ENCODE measurements at places on chromosomes 11 and 22.

GRCh38 chr11:109978895-109979294 is 114.3 kb upstream of the ZC3H12C start:
- peak; percentile 10 for DNase-seq

DNA sequence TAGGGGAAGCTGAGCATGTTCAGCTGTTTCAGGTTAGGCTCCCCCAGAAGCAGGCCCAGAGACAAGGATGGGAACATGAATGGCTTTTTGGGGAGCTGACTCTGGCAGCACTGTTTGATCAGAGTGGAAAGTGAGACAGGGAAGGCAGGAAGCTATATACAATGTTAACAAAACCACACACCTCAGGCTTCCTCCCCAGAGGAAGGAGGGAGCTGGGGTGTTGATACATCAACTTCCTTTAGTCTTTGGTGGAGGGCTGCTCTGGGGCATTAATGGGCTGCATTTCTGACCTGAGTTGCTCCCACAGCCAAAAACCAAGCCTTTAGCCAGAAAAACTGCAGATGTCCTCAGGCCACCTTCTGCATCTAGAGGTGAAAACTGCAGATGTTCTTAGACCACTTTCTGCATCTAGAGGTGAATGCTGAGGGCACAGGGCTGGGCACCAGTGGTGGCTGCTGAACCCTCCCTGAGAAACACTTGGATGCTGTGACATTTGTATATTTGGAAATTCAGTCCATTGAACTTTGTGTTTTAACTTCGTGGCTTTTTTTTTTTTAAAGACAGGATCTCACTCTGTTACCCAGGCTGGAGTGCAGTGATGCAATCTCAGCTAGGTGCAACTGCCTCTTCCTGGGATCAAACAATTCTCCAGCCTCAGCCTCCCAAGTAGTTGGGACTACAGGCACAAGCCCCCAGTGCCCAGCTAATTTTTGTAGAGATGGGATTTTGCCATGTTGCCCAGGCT is 49.9 kb downstream of the KIAA1671 start:
- no peak for DNase-seq

DNA sequence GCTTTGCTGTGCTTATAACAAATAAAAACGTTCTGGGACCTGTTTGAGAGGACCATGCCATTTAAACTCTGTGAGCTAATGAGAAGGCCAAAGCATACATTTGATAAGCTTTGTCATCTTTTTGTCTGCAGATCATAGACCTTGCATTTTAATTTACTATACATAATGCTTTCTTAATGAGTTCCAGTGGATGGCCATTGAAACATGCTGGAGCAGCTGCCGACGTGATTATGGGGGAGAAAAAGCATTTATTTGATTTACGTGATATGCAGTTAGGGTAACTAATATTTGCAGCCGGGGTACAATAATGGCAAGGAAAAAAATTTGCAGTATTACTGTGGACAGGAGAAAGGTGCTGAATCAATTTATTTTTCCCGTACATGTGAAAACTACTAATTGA is 240.2 kb downstream of the FAT3 start:
- no peak for DNase-seq

DNA sequence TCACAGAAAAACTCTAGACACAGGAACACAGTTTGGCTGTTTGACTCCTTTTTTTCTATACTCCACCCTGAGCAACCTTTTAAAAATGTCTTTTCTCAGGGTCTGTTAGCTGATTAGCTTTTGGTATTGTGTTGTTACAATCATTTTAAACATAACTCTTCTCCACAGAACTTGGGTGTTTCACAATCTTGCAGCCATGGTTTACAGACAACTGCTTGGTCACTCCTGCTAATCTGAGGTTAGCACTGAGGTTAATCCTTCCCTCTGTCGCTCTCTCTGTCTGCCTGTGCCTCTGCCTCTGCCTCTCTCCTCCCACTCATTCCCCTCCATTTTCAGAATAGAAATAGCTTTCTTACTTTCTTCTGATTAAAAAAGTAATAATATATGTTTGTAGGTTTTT is 62.4 kb upstream of the ZBED5 start:
- peak; percentile 17 for DNase-seq

GRCh38 chr22:46373921-46374662 is 38.6 kb downstream of the TRMU start:
- peak; percentile 84 for DNase-seq

- no peak for DNase-seq
Observed at GRCh38 chr11:8328231-8328794, 64.6 kb upstream of the LMO1 start.

DNA sequence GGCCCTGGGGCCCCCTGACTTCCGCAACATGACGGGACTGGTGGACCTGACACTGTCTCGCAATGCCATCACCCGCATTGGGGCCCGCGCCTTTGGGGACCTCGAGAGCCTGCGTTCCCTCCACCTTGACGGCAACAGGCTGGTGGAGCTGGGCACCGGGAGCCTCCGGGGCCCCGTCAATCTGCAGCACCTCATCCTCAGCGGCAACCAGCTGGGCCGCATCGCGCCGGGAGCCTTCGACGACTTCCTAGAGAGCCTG is 992 bp downstream of the LRFN4 start:
- no peak for DNase-seq

GRCh38 chr11:46697723-46698122 is 2.7 kb downstream of the ARHGAP1 start:
- no peak for DNase-seq

DNA sequence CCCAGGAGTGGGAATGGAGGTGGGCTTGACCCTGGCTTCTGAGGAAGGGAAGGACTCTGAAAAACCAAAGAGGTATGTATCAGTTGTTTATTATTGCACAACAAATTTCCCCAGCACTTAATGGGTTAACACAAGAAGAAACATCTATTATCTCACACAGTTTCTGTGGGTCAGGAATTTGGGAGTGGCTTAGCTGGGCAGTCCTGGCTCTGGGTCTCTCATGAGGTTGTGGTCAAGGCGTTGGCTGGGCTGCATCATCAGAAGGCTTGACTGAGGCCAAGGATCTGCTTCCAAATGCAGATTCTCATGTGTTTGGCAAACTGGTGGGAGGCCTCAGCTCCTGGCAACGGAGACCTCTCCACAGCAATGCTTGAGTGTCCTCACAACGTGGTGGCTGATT is 17.5 kb upstream of the SMIM38 start:
- peak; percentile 68 for DNase-seq

GRCh38 chr11:75577207-75577606 is 15.2 kb downstream of the SERPINH1 start:
- no peak for DNase-seq

DNA sequence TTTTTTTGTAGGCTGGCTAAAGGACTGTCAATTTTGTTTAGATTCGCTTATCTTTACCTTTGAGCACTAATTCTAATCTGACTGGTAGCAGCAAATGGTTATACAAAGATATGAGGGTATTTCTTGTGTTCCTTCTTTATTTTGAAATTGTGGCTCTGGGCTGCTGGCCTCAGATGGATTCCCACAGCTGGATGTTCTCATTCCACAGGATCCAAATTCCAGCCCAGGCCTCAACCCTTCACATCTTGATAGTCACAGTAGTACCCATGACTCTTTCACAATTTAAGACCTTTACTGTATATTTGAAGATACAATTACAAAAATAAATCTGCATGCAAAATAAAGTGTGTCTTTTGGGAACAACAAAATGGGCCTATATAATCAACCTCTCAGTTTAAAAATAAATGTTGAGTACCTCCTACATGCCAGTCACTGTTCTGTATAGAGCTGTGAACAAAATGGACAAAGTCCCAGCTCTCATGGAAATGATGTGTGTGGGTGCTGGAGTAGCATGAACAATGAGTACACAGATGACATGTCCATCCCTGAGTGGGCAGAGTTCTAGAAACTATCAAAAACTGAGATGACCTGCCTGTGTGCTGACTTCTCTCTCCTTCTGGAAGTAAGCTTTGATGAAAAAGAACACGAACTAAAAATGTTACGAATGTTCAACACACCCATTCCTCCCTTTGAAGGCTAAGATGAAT is 51.7 kb upstream of the FBXO3 start:
- no peak for DNase-seq

DNA sequence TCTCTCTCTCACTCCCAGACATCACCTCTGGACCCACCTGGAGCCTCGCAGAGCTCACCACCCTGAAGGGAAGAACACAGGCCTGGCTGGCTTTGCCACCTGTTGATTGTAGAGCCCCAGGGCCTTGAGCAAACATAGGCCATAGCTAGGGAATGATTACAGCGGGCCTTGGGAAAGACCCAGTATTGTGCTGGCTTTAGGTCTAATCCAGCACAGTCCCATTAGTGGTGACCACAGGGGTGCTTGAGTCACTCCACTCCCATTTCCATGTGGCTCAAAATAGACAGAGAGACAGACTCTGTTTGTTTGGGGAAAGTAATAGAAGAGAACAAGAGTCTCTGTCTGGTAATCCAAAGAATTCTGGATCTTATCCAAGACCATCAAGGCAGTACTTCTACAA is 42.7 kb upstream of the FAM181B start:
- DNase-seq: peak; percentile 22

DNA sequence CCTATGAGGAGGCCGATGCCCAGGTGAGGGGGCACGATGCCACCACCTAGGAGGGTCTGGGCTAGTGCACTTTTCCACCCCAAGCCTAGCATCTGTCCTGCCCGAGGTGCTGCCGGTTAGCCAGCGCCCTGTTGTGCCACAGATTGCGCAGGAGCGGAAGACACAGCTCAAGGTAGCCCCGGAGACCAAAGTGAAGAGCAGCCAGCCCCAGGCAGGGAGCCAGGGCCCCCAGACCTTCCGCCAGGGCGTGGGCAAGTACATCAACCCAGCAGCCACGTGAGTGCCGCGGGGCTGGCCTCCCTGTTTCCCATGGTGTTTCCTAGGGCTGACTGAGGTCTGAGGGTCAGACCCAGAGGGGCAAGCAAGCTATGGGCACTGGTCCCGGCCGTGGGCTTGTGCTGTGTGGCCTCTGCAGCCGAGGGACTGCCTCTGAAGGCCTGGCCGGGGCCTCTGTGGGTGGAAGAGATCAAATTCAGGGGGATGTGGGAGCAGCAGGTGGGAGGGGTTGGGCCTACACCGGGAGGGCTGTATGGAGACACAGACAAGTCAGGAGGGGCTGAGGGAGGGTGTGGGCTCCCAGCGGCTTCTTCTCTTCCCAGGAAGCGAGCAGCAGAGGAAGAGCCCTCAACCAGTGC is 29.1 kb downstream of the PPIL2 start:
- DNase-seq: no peak

DNA sequence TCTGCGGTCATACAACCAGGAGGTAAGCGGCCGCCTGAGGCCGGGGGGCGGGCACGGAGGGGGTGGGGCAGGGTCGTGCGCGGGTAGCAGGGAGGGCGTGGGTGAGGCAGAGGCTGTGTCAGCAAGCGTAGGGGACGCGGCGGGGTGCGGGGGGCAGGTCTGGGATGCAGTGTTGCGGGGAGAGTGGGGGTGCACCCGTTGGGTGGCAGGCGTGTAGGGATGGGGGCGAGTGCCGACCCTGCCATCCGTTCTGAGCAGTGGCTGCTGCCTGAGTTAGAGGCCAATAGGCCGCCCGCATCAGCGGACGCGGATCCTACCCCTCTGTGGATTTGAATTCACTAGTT is 1.4 kb downstream of the RIC8A start:
- peak; percentile 29 for DNase-seq

- no peak for DNase-seq
Observed at GRCh38 chr11:33731723-33732531, 4.3 kb downstream of the CD59 start.

GRCh38 chr11:47593934-47594855 is at the start of gene C1QTNF4:
Gene C1QTNF4, minus strand, starts transcription at chr11:47594411. Its CDS starts 3,601 bp downstream, at chr11:47590810.
- DNase-seq: peak; percentile 25

- no peak for DNase-seq
Observed at GRCh38 chr22:35522225-35523149, 18.1 kb upstream of the RASD2 start.

DNA sequence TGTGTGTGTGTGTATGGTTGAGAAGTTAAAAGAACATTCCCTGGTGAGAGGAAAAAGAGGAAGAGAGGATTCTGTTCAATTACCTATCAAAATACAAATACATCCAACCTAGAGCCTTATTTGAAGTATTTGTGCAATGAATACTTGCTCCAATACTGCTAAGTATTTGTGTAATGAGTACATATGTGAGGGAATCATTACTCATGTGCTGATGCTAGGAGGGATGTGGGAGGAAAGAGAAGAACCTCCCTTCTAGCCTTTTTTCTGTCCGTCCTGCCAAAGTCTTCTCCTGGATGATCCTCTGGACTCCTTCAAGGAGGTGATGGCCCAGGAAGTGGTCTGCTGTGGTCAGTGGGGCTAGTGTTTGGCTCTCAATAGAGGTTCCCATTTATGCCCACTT is 36.0 kb upstream of the ACCSL start:
- no peak for DNase-seq

GRCh38 chr22:27896245-27896644 is 22.8 kb downstream of the PITPNB start:
- no peak for DNase-seq

DNA sequence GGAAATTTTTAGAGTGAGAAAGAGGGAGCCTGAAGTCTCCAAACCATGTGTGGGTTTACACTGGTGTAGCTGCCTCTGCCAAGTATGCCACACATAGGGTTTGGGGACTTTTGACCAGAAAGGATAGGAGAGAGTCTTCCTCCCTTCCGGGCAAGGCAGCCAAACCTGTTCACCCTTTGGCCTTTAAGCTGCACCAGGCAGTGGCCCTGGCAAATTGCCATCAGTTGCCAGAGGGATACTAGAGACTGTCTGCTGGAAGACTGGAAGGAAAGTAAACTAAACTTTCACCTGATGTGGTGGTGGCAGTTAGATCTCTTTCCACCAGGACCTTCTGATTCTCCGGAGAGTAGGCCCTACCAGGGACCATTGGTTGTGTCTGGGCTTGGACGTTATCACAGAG is 1263.2 kb downstream of the FAM181B start:
- DNase-seq: no peak

DNA sequence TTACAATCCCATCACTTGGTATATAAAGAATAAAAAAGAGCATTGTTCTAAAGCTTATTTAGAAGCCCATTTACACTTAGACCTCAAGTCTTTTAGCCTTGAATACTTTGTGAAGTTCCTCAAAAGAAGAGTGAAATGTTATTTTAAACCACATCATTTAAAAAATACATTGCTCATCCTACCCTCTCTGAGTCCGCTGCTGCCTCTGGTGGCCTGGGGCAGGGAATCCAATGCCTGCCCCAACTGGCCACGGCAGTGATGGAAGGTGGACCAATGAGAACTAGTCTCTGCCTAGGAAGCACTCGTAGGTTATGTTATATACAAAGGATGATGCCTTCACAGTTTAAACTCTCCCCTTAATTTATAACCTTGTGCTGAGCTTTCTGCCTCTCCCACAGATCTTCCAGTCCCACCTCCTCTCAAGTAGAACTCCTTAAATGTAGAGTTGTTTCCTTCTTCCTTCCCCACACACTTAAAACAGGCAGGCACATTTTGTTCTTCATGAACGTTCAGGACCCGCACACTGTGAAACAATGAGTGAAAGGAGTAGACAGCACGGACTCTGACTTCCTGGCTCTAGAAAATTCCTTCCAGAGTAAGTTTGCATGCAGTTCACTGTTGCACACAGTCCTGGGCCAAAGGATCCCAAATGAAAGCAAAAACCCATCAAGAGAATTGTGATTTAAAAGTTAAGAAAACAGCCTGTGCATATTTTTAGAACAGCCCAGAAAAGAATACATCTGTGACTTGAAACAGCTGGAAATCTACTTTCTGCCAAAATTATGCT is 167.8 kb downstream of the RRAS2 start:
- DNase-seq: no peak

GRCh38 chr22:50139843-50140415 is 30.6 kb upstream of the PANX2 start:
- no peak for DNase-seq
